ENCODE measurements at places on chromosomes 11 and 22.

GRCh38 chr11:41309716-41310115 is 149.7 kb downstream of the LRRC4C start:
- no peak for DNase-seq

GRCh38 chr11:64037027-64037634 is 1.4 kb downstream of the FLRT1 start:
- peak; percentile 24 for DNase-seq

GRCh38 chr11:66542362-66542761 is 3.5 kb downstream of the ZDHHC24 start:
- no peak for DNase-seq

- DNase-seq: no peak
Observed at GRCh38 chr11:126111458-126112116, 48.9 kb upstream of the CDON start.

DNA sequence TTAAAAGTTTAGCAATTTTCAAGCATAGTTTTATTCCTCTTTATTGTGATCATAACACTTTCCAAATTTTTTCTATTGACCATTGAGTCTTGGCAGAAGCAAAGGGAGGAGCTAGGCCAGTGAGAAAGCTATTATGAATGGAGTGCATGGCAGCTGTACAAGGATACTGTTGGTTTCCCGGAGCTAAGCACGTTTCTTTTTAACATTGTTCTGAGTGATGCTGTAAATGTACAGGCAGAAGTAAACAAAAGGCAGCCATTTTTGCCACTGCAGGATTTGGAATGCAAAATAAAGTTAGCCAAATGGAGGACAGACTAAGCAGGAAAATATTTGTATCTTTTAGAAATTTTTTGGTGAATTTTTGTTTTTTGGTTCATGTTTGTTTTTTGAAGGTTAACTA is 16.2 kb downstream of the CBL start:
- no peak for DNase-seq

DNA sequence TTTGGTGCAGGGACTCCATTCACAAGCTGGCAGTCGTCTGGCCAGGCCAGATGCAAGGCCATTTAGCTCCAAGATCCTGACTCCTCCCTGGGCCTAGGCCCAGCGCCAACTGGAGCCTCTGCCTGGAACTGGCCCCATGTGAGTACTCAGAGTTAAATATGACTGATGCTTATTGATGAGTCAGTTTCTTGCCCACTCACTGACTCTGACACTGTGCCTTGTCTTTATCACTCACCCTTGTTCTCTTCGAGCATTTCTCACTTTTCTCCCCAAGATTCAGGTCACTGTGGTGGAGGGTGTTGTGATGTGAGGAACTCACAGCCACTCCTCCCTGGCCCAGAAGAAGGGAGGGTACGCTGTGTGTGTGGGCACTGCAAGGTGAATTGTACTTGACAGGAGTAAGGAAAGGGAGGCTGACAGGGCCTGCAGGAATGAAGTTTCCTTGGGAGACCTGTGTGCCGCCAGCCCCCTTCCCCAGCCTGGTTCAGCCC is 23.2 kb upstream of the ST3GAL4 start:
- DNase-seq: peak; percentile 35

- DNase-seq: no peak
Observed at GRCh38 chr22:34914846-34915245, 151.1 kb upstream of the ISX start.

- DNase-seq: no peak
Observed at GRCh38 chr22:20249797-20250354, 18.2 kb downstream of the RTN4R start.

GRCh38 chr11:74185695-74186094 is 14.6 kb downstream of the PPME1 start:
- no peak for DNase-seq

GRCh38 chr22:21762712-21763581 is 27.4 kb upstream of the YPEL1 start:
- peak; percentile 80 for DNase-seq

- no peak for DNase-seq
Observed at GRCh38 chr11:133950874-133951326, 5.9 kb downstream of the IGSF9B start.

- no peak for DNase-seq
Observed at GRCh38 chr11:11427542-11427941, 74.5 kb upstream of the CSNK2A3 start.

GRCh38 chr11:62880231-62880802 is 379 bp upstream of the SLC3A2 start:
- peak; percentile 67 for DNase-seq

DNA sequence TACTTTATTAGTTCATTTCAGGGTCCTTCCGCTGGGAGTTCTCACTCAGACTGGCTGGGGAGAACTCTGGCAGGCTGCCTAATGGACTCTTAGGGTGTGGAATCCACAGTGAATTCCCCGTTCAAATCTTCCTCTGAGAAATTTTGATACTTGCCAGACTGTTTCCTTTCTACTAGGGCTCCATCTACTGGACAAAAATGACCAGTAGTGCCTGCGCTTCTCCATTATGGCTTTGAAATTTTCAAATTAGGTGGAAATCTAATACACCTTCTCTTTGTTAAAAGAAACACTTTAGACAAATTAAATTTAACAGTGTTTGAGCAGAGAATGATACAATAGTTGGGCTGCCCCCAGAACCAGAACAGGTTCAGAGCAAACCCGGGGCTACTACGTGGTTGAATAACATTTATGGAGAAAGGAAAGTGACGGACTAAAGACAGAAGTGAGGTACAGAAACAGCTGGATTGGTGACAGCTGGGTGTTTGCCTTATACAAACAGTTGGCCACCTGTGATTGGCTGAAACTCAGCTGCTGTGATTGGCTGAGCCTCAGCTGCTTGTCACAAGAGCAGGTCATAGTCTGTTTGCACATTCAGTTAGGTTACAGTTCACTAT is 52.9 kb upstream of the FDX1 start:
- peak; percentile 38 for DNase-seq

DNA sequence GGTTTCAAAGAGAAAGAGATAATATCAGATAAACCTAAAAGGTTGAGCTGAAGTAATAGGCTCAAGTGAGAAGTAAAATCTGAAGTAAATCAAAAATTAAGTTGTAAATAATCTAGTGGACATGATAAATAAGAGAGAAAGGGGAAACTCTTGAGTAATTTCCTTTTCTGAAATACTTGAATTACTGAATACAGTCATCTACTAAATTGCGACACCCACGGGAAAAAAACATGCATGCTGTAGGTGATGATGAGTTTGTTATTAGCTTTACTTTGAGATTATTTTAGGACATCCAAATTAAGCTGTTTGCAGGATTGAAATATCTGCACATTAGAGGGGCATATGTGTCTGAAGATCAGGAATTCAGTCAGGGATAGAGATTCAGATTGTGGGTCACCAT is 50.0 kb upstream of the CARD18 start:
- DNase-seq: no peak

GRCh38 chr11:65183201-65183891 is 1.6 kb downstream of the CAPN1 start:
- no peak for DNase-seq

Data from activated CD8-positive, alpha-beta T cell treated with anti-CD3 and anti-CD28 coated beads for 36 hours (primary cell).